CD4-positive, alpha-beta T cell treated with Interleukin-6 for 4 hours (primary cell): ENCODE measurements at places on chromosomes 1 and 21.

DNA sequence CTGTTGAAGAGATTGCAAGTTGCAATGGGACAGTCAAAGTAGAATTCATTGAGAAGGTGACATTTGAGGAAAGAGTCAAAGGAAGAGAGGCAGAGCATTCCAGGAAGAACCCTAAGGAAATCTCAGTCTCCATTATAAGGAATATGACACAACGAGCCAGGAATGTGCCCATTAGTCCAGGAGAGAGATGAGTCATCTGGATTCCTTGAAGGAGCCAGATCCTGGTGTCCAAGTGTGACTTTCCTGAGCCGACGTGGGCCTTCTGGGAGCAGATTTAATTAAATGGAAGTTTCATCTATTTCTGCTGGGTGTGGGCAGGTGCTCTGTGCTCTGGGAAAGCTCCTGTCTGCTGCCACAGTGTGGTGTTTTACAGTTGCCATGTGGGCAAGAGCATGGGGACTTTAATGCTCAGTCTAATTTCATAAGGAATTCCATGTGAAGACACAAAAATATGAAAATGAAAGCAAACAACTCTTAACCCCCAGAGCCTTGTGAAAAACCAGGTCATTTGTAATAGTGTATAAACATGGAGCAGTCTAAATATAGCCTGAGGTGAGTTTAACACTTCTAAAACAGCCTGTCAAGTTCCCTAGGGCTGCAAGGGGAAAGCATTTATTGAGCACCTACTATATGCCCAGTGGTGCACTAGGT, 111.4 kb upstream of the ARTN start:
- DNase-seq, result no peak

- no peak for DNase-seq
These were observed 18.6 kb downstream of the OVAAL start for GRCh38 chr1:180577361-180577760.

- no peak for DNase-seq
These were observed 162.3 kb upstream of the ARHGEF16 start for GRCh38 chr1:3292051-3292722.

- DNase-seq, result no peak
These were observed 5.8 kb downstream of the BCL9 start for GRCh38 chr1:147547065-147547464.

- DNase-seq, result no peak
These were observed 12.3 kb upstream of the RGS4 start for GRCh38 chr1:163056831-163057230.

DNA sequence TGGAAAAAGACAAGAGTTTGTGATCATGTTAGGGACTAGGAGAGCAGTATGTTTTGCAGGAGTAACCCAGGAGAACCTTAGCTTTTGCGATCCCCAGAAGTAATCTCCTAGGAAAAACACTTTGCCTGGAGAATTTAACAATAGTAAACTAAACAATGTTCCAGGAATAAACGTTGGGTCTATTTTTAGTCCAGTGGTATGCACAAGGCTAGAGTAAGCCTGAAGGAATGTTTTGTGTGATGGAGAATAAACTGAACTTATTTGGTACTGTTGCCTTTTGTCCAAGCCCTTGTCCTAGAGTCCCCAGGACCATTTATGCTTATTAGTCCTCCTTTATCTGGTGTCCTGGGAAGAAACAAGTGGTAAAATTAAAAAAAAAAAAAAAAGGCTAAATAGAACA, 28.7 kb upstream of the RGS5 start:
- no peak for DNase-seq

GRCh38 chr1:83998498-83999315, at the start of gene TTLL7:
TTLL7 (minus strand) TSS chr1:83999132; CDS start chr1:83952211, 46,921 bp downstream.
- peak; percentile 42 for DNase-seq

DNA sequence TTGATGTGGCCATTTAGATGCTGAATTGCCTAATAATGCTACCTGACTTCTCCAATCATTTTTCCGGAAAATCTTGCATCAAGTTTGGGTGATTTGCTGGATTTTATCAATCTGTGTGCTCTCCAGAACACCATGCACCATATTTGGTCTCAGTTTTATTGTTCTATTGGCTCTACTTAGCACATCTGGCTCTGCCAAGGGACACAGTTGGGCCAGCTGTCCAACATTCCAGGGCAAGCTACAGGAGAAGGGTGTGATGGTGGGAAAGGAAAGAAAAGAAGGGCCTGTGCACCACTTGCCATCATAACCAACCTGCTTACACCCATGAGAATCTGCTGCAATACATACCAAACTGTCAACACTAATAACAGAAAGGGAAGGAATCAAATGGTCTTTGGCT, 90.2 kb upstream of the NFIA start:
- DNase-seq, result no peak

DNA sequence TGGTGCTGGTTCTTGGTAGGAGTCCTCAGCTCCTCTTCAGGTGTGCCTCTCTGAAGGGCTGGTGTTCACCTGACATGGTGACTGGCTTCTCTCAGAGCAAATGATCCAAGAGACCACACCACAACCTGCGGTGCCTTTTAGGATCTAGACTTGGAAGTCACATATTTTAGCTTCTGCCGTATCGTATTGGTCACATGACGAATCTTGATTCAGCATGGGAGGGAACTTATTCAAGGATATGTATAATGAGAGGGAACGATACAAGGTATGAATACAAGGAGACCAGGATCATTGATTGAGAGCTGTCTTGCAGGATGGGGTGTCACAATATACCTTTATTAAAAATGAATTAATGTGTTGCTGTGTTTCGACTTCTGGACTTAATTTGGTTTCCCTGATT, 58.0 kb downstream of the RAP1A start:
- no peak for DNase-seq
